ENCODE measurements at places on chromosomes 16 and 17. TPM values are rescaled to one million over a fixed set of nuclear protein-coding genes. Genes with fewer than 3 reads are reported as not detected.

Gene C16orf86
- total RNA-seq, result 4.3 TPM

Gene NRN1L
- total RNA-seq, result not detected

Gene TMIGD1
- not detected for total RNA-seq

Gene COL1A1
- 34.6 TPM for total RNA-seq

Gene SPATA22
- total RNA-seq, result not detected

Gene SMIM22
- total RNA-seq, result not detected

Gene CLEC16A
- total RNA-seq, result 20.2 TPM

Gene KRT12
- total RNA-seq, result not detected

Gene VAT1L
- 0.19 TPM for total RNA-seq

Gene PSMB10
- total RNA-seq, result 21.4 TPM

Gene DUS2
- 16.4 TPM for total RNA-seq

Gene ZNF205
- 5.5 TPM for total RNA-seq

Gene ADAM11
- not detected for total RNA-seq

DNA sequence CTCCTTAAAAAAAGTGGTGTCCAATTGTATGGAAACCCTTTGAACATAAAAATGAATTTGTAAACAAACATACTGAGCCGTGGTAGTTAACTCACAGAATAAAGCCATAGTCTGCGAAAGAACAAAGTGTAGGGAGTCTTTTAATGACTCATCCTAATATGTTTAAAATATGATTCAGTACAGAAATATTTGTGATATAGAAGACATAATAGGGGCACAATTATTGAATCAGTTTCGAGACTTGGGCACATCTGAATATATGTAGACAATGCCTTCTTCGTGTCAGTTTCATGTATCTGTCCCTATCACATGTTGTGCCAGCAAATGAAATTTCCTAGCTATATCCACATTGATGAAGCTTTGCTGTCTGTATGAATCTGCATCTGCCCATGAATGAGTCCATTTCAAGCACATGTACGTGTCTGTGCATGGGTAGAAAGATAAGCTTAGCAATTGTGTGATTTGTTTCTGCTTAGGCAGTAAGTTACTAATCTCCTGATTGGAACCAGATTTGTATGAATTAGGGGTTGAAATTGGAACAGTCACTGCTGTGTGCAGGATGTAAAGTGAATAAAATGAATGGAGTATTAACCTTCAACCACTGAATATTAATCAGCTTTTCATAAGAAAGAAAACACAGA, 112.5 kb upstream of the SOX9 start:
- H3K27me3 ChIP-seq, result no peaks in the 10 kb centered on the region
- no peaks in the 10 kb centered on the region for H3K36me3 ChIP-seq
- no peaks in the 10 kb centered on the region for H3K4me1 ChIP-seq
- no peak for DNase-seq
- H3K27ac ChIP-seq, result no peak overlapping the region

DNA sequence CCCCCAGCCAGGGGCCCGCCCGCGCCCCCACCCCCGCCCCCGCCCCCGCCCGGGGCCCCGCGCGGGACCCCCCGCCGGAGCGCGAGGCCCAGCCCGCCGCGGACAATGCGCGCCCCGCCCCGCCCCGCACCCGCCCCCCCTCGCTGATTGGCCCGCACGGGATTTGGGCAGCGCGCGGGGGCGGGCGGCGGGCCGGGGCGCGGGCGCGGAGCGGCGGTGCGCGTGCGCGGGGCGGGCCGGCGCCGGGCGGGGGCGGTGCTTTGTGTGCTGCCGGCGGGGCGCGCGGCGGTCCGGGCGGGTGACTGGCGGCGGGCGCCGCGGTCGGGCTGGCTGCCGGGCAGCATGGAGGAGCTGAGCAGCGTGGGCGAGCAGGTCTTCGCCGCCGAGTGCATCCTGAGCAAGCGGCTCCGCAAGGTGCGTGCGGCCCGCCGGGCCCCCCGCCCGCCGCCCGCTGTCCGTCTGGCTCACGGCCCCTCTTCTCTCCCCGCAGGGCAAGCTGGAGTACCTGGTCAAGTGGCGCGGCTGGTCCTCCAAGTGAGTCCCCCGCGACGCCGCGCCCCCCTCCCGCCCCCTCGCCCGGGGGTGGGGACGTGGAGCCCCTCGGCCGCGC, at the start of gene CBX2:
TSS of gene CBX2 (plus strand) at position 255 of the 610 bp plus-strand sequence. CDS start at position 343, 88 bp downstream.
- peak within 1 kb of the TSS; percentile 48 for H3K4me3 ChIP-seq
- H3K27ac ChIP-seq, result no peak within 1 kb of the TSS
- no peaks in the 10 kb centered on the region for H3K27me3 ChIP-seq
- DNase-seq, result peak; percentile 86

GRCh38 chr17:78661093-78661770, 84.0 kb upstream of the DNAH17 start:
- H3K4me1 ChIP-seq, result no peaks in the 10 kb centered on the region
- no peaks in the 10 kb centered on the region for H3K27me3 ChIP-seq
- H3K27ac ChIP-seq, result no peak overlapping the region
- DNase-seq, result no peak
- H3K36me3 ChIP-seq, result no peaks in the 10 kb centered on the region
- H3K4me3 ChIP-seq, result no peak overlapping the region

GRCh38 chr17:35998018-35998545, 3.3 kb downstream of the CCL15 start:
- H3K36me3 ChIP-seq, result peaks cover 16% of the 10 kb centered on the region
- no peak for DNase-seq
- no peak overlapping the region for H3K27ac ChIP-seq
- no peak overlapping the region for H3K4me3 ChIP-seq
- no peaks in the 10 kb centered on the region for H3K27me3 ChIP-seq

DNA sequence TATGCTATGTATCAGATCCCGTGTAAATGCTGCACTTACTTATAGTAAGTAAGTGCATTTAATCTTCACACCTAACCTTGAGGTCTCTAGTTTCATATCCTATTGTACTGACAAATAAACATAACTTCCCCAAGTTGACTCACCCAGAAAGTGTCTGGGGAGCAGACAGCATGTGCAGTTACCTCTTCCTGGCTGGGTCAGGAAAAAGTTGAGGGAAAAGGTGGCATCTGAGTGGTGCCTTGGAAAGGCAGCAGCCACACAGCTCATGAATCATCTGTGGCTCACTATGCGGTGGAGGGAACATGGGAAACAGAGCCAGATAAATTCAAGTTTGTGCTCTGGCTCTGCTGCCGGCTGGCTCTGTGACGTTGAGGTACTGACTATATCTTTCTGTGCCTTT, 382.0 kb upstream of the DYNLRB2 start:
- no peaks in the 10 kb centered on the region for H3K36me3 ChIP-seq
- DNase-seq, result no peak
- no peak overlapping the region for H3K27ac ChIP-seq
- no peaks in the 10 kb centered on the region for H3K4me1 ChIP-seq
- no peak overlapping the region for H3K4me3 ChIP-seq
- H3K27me3 ChIP-seq, result no peaks in the 10 kb centered on the region

DNA sequence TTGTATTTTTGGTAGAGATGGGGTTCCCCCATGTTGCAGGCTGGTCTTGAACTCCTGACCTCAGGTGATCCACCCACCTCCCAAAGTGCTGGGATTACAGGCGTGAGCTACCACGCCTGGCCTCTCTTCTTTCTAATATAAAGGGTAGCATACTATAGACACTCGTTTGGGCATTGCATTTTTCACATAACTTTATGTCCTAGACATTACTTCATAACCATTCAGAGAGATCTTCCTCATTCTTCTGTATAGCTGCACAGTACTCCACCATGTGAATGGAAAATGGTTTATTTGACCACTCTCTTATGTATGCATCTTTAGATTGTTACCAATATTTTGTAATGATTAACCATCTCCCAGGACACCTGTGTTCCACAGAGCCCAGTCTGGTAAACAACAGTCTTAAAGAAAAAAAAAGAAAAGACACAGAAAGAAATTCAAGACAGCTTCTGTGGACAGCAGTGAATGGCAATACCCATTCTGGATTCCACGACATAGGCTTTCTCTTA, 42.1 kb downstream of the TK2 start:
- no peak overlapping the region for H3K4me3 ChIP-seq
- H3K27ac ChIP-seq, result no peak overlapping the region
- H3K36me3 ChIP-seq, result no peaks in the 10 kb centered on the region
- H3K4me1 ChIP-seq, result peaks cover 4% of the 10 kb centered on the region

- no peak overlapping the region for H3K27ac ChIP-seq
- H3K4me1 ChIP-seq, result no peaks in the 10 kb centered on the region
- H3K4me3 ChIP-seq, result no peak overlapping the region
- no peak for DNase-seq
Measured at GRCh38 chr16:54397838-54398237, 111.3 kb upstream of the IRX3 start.

GRCh38 chr17:28182559-28182958, 136.4 kb upstream of the TMEM97 start:
- H3K36me3 ChIP-seq, result no peaks in the 10 kb centered on the region
- H3K4me1 ChIP-seq, result peaks cover 23% of the 10 kb centered on the region
- H3K27ac ChIP-seq, result no peak overlapping the region
- no peak for DNase-seq
- no peaks in the 10 kb centered on the region for H3K27me3 ChIP-seq

DNA sequence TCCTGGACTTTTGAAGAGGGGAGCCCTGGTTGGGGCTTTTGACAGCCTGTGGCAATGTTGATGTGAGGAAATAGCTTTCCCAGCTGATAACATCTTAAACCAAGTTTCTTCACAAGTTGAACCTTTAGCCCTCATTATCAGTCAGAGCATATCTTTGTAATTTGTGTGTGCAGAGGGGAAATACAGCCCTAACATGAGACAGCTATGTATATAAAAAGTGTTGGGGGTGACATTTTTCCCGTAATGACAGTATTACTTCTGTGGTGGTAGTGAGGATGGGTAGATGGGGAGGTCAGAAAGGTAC, 221.1 kb downstream of the FTO start:
- no peaks in the 10 kb centered on the region for H3K27me3 ChIP-seq
- no peak for DNase-seq
- H3K4me1 ChIP-seq, result no peaks in the 10 kb centered on the region
- H3K27ac ChIP-seq, result no peak overlapping the region
- H3K36me3 ChIP-seq, result no peaks in the 10 kb centered on the region
- no peak overlapping the region for H3K4me3 ChIP-seq

- no peaks in the 10 kb centered on the region for H3K27me3 ChIP-seq
- H3K4me1 ChIP-seq, result peaks cover 4% of the 10 kb centered on the region
- H3K36me3 ChIP-seq, result no peaks in the 10 kb centered on the region
- H3K27ac ChIP-seq, result no peak overlapping the region
- no peak overlapping the region for H3K4me3 ChIP-seq
- DNase-seq, result peak; percentile 40
Measured at GRCh38 chr17:79983456-79983855, 52.2 kb downstream of the TBC1D16 start.

DNA sequence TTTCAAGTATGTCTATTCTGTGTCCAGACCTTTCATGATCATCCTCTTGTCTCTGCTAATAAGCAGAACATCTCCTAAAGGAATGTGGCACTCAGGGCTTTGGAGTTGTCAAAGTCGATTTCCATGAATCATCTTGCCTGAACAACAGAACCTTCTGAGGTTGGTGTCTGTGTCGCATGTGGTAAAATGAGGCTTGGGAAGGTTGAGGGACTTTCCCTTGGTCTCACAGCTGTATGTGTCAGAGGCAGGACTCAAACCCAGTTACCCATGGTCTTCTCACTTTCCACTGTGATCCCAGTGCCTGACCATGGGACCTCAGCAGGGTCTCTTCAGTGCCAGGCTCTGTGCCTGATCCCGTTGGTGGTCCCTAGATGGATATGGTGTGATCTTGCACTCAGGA, 4.2 kb upstream of the GPRC5B start:
- H3K36me3 ChIP-seq, result no peaks in the 10 kb centered on the region
- no peaks in the 10 kb centered on the region for H3K27me3 ChIP-seq
- H3K4me1 ChIP-seq, result no peaks in the 10 kb centered on the region
- DNase-seq, result no peak

- no peak overlapping the region for H3K4me3 ChIP-seq
- H3K4me1 ChIP-seq, result no peaks in the 10 kb centered on the region
- DNase-seq, result no peak
- no peak overlapping the region for H3K27ac ChIP-seq
- peaks cover 4% of the 10 kb centered on the region for H3K36me3 ChIP-seq
- H3K27me3 ChIP-seq, result no peaks in the 10 kb centered on the region
Measured at GRCh38 chr17:29749045-29749825, 126.5 kb upstream of the CORO6 start.

- peaks cover 6% of the 10 kb centered on the region for H3K4me1 ChIP-seq
- H3K27ac ChIP-seq, result no peak overlapping the region
- H3K4me3 ChIP-seq, result no peak overlapping the region
- no peaks in the 10 kb centered on the region for H3K36me3 ChIP-seq
Measured at GRCh38 chr17:47714773-47715396, 18.2 kb upstream of the TBX21 start.
